Fibroblast of skin of left quadriceps (primary cell): ENCODE measurements at places on chromosomes 6 and 20.

GRCh38 chr20:54710341-54710740 is 234.9 kb downstream of the DOK5 start:
- DNase-seq = no peak

DNA sequence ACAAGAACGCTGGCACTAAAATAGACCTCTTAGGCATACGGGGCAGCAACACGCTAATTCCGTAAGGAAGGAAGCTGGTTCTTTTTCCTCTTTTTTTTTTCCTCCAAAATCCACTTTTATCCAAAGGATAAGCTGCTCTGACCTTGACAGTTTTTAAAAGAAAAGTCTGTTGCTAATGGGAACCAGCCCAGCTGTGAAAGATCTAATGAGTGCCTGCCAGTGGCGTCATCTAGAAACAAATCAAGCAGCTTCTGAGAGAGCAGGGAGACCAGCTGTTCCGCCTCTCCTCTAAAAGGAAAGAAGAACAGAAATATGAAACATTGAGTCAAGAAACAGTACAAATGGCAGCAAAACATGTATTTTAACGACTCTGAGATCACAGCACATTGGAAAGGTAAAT is 78.6 kb downstream of the FAXC start:
- DNase-seq = no peak

GRCh38 chr6:144211160-144211559 is 60.8 kb downstream of the STX11 start:
- no peak for DNase-seq

DNA sequence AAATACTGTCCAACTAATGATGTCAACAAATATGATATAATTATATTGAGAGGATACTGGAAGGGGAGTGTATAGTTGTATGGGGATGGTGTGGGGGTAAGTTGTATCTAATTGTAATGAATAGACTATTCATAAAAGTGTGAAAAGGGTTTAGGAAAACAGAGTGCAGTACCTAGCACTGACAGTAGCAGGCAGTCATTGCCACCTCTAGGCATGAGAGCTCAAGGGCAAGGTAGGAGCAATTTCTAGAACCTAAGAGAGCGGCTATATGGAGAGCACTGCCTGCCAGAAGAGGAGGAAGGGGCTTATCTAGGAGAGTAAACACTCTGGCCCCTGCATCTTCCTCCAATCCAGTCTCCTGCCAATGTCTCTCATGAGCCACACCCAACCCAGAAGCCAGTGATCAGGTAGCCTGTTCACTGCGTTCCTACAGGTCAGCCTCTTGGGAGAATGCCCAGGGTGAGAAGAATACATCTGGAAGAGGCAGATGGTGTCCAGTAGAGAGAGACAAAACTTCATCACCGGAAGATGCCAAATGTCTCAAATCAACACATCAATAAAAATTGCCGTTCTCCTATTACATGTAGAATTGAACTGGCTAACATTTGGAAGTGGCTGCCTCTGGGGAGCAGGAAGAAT is 200.0 kb downstream of the LY86 start:
- no peak for DNase-seq

DNA sequence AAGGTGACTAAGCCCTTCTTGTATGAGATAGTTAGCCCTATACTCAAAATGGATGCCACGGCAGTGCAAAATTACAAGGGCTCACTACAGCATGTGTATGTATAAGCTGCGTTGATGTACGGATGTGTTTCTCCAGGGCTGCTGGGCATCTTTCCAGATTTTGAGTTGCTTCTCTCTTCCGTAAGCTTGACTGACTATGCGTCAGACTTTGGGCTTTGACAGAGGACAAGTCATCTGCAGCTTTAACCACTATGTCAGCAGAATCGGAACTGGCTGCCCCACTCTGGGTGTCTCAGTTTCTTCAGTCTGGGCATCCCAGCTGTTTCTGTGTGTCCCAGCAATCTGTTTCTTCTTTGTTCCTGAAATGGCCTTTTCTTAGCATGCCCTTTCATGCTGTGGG is 241.6 kb downstream of the BTBD3 start:
- DNase-seq = peak; percentile 27

DNA sequence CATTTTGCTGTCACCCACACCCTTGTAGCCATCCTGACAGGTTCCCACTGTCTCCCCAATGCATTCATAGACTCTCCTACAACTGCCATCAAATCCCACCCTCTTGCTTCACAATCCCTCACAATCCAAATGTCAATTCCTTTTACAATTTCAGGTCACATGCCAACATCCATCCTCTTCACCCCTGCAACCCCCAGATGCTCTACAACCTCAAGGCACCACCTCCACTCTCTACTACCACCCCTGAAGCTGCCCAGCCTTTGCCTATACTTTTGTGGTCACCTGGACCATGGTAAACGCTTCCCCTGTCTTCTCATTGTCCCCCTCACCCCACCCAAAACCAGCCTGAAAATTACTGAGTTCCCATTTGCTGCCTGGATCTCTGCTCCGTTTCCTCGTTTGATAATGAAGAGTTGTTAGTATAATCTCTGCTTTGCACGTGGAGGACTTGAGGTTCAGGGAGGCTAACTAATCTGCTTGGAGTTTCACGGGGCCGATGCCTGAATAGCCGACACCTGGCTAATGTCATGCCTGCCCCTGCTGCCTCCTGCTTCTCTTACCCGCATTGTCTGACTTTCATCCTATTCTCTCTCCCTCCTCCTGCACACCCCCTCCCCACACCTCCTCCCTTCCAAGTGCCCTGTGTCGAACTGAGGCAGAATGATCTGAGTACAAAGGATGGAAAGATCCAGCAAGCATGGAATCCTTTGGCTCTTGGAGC is 82.4 kb upstream of the TOX2 start:
- no peak for DNase-seq

DNA sequence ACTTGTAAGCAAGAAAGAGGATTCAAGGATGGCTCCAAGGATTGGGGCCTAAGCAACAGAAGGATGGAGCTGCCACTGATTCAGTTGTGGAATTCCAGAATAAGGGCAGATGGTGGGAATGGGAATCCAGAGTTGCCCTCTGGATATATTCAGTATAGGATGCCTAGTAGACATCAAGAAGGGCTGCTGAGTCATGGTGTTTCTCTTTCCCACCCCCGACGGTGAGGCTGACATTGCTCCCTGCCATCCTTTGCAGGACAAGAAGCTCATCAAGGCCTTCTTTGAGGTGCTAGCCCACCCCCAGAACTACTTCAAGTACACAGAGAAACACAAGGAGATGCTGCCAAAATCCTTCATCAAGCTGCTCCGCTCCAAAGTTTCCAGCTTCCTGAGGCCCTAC is 11.2 kb upstream of the ZNF76 start:
- DNase-seq = no peak

- no peak for DNase-seq
Measured at GRCh38 chr20:57656821-57657534, 36.8 kb upstream of the ZBP1 start.
